ENCODE measurements at places on chromosomes 7 and 10.

DNA sequence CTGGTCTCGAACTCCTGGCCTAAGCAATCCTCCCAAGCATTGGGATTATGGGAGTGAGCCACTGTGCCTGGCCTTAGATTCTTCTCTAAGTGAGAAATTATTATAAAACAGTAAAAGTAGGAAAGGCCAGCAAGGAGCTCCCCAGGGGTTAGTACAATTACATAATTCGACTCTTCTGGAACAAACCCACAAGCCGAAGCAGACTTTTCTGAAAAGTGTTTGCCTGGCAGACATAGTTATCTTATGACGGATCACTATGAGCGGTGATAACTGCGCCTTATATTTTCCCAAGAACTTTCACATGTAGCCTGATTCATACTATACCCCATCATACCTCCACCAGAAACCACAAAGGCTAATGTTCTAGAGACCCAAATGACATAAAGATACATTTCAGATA lies 30.2 kb upstream of the SH3PXD2A start:
- no peak for DNase-seq

DNA sequence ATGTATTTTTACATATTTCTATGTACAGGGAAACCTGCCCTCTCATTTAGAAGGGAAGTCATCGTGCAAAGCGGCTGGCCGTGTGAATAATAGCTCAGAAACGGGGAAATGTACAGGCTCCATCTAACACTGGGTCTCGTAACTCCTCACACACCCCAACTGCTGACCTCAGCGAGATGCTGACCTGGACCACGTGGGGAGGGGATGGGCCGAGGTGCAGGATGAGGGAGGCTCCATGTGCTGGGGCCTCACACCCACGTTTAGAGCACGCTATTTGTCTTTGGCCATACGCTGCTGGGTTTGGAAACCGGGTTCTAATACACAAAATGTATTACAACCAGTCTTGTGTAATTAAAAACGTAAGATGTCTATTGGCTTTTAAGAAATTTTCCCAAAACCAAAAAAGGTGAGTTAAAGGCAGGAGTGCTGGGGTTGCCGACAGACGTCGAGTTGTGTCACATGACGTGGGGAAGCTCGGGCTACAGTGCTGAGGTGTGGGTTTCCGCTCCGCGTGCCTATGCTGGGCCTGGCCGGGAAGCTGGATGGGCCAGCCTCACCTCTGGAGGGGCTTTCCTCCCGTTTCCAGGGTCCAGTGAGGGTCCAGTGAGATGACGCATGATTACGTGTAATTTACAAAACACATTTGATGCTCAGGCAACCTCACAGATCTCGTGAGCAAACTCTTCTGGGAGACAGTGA lies 215.6 kb downstream of the DNAJB6 start:
- DNase-seq = no peak

GRCh38 chr7:112707655-112708054 lies 82.5 kb downstream of the TMEM168 start:
- DNase-seq = no peak

DNA sequence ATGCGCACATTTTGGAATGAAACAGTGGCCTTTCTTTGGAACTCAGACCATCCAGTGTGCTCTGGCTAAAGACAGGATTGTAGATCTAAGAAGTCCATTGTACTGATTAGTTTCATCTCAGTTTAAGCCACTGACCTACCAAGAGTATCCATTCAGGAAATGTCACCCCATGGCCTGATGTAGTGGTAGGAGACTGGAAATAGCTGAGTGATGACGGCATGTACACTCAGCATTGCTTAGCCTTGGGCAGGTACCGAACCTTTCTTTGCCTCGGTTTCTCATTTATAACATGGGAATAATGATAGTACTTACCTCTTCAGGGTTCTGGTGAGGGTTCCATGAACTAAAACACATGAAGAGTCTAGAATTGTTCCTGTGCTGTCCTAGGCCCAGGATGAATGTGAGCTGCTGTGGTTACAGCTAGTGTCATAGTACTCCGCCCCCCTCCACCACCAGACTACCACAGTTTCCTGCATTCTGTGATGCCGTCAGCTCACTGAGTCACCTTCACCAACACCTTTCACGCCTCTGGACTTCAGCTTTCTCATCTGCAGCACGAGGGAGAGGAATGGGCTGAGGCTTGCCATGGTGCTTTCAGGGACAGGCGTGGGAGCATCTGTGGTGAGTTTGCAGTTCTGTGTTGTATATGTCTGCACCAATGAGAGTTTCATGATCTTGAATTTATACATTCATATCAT lies 484.0 kb upstream of the GALNT17 start:
- DNase-seq = no peak

DNA sequence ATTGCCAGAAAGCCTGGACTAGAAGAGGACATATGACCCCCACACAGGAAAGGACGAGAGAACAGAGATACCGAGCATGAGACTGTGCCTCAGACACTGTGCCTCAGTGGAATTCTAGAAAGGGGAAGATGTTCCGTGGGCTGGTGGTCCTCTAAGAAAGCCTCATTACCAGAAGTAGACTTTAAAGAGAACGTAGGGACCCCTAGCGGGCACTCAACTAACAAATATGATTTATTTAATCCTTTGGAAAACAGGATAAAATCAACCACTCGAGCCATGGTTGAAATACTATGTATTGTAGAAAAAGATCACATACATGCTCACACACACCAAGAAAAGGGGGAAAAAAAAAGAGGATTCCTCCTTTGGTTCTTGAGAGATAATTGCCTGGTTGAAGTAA lies 701.2 kb upstream of the SORCS1 start:
- no peak for DNase-seq

- DNase-seq = no peak
These were observed 76.8 kb upstream of the ANKRD1 start for GRCh38 chr10:90997670-90998069.

DNA sequence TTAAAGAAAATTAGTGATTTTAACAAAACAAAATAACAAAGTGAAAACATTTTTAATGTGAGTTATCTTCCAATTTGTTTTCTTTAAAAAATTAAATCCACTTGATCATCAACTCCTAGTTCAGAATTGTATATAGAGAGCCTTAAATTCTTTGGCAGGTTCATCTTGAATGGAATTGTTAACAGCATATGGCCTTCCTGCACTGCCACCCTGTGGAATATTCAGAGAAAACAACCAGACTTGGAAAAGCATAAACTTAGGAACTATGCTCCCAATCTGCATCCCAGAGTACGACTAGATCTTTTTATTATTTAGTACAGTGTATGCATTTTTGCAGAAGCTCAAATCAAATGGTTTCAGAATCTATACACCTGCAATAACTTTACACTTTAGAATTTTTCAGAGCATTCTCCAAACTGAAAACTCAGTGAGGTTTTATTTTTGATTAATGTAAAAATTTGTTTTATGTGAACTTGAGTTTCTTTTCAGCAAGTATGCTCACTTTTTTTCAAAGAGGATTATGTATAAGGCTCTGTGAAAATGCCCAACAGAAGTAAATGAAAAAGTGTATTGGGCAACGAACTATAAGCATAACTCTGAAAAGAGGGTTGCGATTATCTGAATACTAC lies 44.9 kb upstream of the ANK3 start:
- no peak for DNase-seq

- DNase-seq = no peak
These were observed 50.5 kb downstream of the CPXM2 start for GRCh38 chr10:123841115-123841514.

- DNase-seq = no peak
These were observed 71.1 kb upstream of the CCDC6 start for GRCh38 chr10:59977486-59977885.

GRCh38 chr10:128528167-128528566 lies 401.9 kb upstream of the MKI67 start:
- DNase-seq = no peak

DNA sequence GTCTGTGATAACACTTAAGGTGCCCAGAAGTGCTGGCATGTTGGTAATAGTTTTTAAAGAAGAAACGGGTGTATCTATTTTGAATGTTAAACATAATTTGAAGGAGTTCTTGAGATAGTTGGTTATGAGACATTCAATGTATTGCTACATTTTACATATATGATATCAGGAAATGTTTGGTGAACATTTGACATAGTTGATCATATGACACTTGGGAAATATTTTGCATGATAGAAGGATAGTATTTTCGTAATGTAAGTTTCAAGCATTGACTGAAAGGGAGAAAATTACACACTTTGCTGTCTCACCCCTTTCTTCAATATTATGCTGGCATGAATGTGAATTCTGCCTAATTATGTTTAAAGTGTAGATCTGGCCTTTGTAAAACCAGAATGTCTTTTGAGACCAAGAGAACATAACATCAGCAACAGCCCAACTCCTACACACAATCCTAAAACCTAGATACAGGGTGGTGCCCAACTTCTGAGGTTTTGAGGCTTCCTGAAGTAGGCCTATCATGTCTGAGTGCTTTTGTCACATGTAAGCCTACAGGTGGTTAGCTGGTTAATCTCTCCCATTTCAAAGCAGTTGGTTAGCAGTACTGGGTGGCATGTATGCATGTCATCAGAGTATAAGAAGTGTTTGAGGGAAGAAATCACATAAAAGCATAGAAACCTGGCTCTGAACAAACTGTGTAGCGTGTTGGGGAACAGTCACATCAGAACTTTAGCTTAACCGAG lies 2.1 kb downstream of the ADD3 start:
- no peak for DNase-seq

- no peak for DNase-seq
These were observed 40.3 kb downstream of the PITRM1 start for GRCh38 chr10:3132036-3133025.

DNA sequence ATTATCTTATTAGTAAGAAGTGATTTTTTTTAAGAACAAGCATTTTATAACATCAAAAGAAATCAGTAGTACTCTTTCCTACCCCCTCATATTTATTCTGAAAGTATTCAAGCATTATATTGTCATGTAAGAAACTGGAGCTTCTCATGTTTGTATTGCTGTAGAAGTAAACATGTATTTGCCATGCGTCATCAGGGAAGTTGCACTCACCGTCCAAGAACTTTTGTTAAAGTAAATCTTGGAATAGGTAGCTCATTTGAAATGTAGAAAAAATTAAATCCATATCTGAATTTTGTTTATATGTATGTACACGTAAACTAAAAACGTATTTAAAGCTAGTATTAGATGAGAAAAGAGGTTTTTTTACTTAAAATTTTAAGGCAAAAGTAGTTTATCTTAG lies 96.8 kb downstream of the PTEN start:
- no peak for DNase-seq

- no peak for DNase-seq
These were observed 80.4 kb upstream of the NRP1 start for GRCh38 chr10:33414841-33415240.

DNA sequence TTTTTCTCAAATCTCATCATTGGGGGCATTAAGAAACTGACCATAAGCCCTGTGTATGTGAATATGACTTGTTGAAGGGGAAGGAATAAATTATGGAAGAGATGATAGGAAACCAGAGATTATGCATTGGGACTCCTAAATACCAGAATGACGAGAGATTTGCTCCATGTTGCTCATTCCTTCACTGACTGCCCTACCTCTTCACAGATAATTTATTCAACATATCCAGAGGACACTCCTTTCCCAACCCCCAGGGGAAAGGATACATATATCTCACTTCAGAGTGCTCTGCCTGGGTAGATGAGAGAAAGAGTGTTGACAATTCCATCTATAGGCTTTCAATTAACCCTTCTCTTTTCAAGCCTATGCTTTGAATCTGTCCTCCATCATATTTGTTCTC lies 145.3 kb upstream of the RHOBTB1 start:
- DNase-seq = no peak

DNA sequence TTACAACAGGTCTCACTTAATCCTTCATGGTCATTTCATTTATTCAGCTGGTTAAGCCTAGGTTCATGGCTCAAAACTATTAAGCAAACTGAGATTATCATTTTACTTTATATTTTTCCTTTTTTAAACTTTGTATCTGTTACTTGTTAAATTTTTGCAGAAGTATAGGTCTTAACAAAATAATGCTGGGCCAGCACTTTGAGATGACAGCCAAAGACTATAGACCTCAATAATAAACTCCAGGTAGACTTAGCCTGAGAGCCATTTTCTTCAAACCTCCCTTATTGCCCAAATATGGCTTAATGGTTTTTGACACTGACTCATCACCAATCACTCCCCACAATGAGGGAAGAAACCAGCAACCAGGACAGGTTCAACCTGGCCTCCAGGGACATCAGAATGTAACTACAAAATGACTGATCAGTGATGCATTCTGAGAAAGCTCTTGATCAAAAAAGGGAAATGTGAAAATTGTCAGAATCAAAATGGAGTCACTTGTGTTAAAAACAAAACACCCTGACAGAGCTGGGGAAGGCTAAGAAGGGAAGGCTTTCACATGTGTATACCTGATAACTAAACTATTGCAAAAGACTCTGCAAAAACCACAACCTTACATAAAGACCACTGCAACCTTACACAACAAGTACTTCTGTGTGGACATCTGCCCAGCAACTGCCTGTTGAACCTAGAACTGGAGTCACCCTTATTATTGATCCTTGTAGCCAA lies 2.1 kb upstream of the CCDC126 start:
- no peak for DNase-seq

- DNase-seq = no peak
These were observed 190.8 kb downstream of the ADARB2 start for GRCh38 chr10:1546431-1547110.

GRCh38 chr10:43120116-43120928 lies 17.9 kb upstream of the CSGALNACT2 start:
- no peak for DNase-seq

- no peak for DNase-seq
These were observed 125.2 kb downstream of the GNAT3 start for GRCh38 chr7:80386686-80387085.

DNA sequence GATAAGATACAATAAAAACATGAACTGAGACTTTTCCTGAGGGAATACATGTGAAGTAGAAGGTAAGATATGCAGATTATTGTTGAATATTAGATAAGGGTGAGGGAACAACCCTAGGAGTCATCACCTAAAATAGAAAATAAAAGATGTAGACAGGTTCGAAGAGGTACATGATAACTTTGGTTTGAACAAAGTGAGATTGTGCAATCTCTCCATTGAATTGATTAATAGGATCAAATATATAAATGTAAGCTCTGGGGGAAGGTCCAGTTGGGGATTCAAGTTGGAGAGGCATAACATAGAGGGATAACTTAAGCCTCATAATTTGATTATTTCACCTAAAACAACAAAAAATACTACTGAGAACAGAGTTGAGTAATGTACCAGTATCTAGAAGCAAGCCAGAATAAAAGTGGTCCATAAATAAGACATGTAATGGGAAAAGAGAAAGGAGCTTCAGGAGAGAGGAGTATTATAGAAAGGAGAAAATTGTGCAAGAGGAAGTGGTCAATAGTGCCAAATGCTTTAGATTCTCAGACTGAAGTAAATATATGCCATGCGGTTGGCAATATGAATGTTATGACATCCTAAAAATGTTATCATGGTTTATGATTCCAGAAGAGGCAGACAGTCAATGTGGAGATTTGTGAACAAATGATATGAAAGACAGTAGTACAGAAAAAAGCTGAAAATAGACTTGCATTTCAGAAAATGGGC lies 282.3 kb upstream of the CHRM2 start:
- DNase-seq = no peak

DNA sequence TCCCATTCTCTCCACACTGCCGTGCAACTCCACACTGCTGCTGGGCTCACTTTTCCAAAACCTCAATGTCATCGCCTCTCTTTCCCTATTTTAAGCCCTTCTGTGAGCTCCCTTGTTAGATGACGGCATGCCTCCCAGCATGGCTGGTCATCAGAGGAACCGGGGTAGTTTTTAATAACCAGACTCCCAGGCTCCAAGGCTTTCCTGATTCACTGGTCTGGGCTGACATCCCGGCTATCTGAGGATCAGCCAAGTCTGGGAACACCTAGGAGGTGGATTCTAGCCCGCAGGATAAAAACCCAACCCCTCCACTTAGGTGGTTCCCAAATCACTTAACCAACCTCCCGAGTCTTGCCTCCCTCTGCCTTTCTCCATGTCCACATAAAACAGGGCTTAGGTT lies 295.4 kb upstream of the FZD8 start:
- DNase-seq = no peak

Measured in NCI-H510A (cell line).